NCI-H2029 (cell line): ENCODE measurements at places on chromosomes 6 and 20.

GRCh38 chr6:45966797-45967196 lies 48.9 kb downstream of the CLIC5 start:
- no peak for DNase-seq

- DNase-seq: no peak
These were observed 149.6 kb downstream of the LINC00237 start for GRCh38 chr20:20956513-20956931.

DNA sequence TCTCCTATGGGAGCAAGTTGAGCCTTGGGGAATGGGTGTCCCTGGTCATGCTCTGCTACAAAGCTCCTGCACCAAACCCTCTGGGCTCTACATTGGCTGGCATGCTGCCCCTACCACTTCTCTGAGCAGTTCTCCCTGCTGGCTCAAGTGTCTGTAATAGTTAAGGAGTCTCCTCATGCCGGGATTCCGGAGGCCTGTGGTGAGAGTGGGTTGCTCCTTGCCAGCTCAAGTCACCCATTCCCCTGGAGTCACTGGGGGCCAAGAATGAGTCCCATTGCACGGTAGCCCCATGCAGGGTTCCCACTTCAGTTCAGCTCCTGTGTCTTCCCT lies 173.9 kb downstream of the PRDM13 start:
- no peak for DNase-seq

- DNase-seq: no peak
These were observed 7.9 kb upstream of the GMNN start for GRCh38 chr6:24766680-24767462.

GRCh38 chr6:136508725-136509392 lies 41.4 kb downstream of the MAP7 start:
- no peak for DNase-seq

DNA sequence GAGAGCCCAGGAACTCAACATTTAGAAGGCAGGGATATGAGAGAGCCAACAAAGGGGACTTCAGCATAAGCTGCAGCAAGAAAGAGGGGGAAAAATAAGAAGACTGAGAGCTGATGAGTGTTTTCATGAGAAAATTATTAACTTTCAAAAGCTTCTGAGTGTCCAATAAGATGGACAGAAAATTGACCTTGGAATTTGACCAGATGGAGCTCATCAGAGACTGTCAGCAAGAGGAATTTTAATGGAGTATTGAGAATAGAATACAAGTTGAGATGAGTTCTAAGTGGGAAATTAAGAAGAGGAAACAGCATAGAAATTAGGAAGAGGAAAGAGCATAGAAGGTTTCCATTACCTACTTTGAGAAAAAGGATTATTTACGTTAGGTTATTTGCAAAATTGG lies 428.2 kb downstream of the LMBRD1 start:
- no peak for DNase-seq

GRCh38 chr6:159832946-159833345 lies 32.9 kb downstream of the PNLDC1 start:
- no peak for DNase-seq

DNA sequence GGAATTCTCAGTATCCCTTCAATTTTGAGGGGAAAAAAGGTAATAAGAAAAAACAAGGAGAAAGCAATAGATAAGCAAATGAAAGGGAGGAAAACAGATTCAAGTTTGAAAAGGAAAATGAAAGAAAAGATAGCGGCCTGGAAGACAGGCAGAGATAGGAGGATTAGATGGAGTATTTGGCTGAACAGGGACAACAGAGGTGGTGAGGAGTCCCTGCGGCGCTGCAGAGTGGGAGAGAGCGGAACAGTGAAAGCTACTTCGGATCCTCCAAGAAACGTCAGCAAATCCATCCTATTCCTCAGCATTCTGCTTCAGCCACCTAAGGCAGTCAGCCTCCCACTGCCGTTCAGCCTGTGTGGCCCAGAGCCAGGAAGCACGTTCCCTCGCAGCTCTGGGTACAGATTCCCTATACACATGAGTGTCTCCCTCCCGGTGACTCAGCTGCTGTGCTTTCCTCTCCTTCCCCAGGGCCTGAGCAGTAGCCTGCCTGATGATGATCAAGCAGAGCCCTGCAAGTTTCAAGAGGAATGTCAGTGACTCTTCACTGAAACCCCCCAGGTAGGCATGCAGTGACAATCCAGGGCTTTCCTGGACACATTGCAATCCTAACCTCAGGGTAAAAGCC lies 43.4 kb upstream of the CDYL start:
- peak; percentile 54 for DNase-seq

DNA sequence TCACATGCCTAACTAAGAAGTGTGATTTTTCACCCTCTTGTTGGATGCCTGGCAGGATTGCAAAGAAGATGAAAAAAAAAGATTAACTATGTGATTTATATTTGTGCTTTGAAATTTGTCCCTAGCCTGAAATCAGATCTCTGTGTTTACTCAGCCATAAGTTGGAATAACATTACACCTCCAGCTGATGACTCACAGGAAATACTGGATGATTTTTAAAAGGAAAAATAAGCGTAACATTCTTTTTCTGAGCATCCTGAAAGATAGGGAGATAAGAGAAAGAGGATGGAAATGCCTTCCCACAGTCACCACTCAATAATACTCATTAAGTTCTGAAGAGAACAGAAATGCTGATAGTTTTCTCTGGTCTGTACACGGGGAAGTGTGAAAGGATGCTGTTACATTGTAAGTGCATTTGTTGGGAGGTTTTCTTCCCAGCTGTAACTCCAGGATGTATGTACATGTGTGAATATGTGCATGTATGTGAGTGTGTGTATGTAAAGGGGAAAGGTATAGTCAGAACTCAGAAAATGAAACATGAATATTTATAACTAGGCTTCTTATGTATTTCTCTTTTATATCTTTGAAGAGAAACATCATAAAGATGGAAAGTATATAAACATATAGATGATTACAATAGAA lies 37.4 kb upstream of the RIPPLY2 start:
- no peak for DNase-seq

GRCh38 chr20:11845340-11845739 lies 72.4 kb upstream of the BTBD3 start:
- no peak for DNase-seq

GRCh38 chr6:57182017-57182432 lies 9.9 kb downstream of the BAG2 start:
- no peak for DNase-seq

DNA sequence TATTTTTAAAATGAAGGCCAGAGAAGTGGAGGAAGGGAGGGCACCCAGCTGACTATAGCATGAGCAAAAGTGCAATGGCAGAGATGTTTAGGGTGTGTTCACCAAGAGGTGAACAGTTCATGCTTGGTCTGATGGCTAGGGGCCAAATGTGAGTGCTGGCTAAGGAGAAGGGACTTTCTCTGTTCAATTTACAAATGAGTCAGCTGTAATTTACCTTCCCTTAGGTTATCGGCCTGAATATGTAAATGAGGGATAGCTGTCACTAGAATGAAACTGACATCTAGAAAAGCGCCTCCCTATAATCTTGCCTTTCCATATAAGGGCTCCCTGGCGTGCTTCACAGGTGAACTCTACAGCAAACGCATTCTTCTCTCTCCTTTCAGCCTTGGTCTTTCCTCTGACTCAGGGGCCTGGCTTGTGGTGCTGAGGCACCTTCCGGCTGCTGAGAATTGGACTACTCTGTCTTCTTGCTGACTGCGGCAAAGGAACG lies 114.7 kb upstream of the BACH2 start:
- no peak for DNase-seq

DNA sequence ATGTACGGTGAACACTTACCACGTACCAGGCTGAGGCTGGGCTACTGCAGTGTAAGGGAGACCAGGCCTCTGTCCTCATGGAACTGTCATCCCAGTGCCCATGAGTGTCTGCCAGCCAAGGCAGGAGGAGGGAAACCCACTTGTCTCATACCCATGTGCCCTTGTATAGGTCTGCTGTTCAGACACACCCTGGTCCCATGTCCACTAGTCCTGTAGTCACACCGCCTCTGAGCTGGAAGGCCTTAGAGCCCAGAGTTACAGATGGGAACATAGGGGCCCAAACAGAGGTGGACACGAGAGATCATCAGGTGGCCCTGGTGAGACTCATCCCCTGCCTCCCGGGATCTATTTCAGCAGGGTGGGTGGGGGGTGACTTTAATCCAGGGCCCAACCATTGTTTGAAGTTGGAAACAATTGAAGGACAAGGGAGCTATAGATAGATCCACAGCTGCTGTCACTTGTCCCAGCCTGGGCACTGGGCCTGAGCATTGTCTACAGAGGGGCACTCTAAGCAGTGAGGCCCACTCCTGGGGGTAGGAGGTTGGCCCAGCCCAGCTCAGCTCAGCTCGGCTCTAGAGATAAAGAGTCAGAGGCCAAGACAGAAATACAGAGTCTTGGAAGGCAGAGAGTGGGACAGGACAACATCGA lies 14.6 kb downstream of the MYH7B start:
- DNase-seq: no peak

DNA sequence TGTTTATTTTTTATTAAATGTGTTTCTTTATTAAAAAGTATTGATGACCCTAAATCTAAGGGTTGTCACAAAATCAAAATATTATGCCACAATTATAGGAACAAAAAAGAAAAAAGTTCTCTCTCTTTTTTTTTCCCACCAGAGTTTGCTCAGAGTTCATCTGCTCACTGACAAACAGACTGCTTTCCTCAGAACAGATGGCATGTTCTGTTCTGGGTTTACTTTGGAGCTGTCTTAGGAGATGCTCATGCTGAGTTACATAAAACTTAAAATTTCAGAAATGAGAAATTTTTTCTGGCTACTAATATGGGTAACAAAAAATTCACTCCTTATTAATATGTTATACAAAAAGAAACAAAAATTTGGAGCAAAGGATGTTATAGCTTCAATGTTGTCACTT lies 30.3 kb downstream of the STK38 start:
- no peak for DNase-seq

DNA sequence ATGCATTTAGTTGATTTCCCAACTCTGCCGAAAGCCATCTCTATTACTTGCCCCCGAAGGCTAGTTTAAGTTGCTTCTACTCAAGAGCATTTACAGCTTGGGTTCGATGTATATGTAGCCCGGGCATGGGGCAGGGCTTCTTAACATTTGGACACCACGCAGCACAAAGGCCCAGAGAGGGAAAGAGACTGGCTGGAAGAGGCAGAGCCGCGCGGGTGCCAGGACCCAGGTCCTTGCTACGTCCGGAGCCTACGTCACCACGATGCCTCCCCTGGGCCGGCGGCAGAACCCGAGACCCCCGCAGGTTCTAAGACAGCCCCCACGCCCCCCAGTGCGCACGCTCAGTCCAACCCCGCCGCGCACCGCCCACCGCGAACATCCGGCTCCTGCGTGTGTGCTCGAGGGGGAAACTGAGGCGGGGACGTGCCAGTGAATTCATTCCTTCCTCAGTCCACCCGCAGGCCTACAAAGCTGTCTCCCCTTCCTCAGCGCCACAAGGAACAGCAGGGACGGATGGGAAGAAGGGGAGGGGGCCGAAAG lies 367 bp upstream of the PCIF1 start:
- DNase-seq: peak; percentile 47

DNA sequence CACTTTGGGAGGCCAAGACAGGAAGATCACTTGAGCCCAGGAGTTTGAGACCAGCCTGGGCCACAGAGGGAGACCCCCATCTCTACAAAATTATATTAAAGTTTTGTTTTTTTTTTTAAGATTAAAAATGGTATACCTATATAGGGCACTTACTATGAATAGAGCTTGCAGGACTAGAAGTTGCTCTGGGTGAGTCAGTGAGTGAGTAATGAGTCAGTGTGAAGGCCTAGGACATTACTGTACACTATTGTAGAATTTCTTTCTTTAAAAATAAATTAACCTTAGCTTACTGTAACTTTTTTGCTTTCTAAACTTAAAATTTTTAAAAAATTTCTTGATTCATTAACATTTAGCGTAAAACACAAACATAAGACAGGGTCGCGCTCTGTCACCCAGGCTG lies 29.7 kb downstream of the STK35 start:
- no peak for DNase-seq

GRCh38 chr6:26251354-26252076 lies 113.5 kb upstream of the BTN3A2 start:
- DNase-seq: peak; percentile 90

GRCh38 chr6:88619951-88620350 lies 343.5 kb downstream of the RNGTT start:
- DNase-seq: no peak

- DNase-seq: no peak
These were observed 18.9 kb upstream of the HLA-DOA start for GRCh38 chr6:33028220-33028849.

GRCh38 chr6:125377621-125378020 lies 75.9 kb upstream of the HDDC2 start:
- DNase-seq: no peak

GRCh38 chr6:62775427-62776022 lies 435.7 kb upstream of the FKBP1C start:
- DNase-seq: no peak

- no peak for DNase-seq
These were observed 391.8 kb downstream of the CDC5L start for GRCh38 chr6:44779130-44779826.

DNA sequence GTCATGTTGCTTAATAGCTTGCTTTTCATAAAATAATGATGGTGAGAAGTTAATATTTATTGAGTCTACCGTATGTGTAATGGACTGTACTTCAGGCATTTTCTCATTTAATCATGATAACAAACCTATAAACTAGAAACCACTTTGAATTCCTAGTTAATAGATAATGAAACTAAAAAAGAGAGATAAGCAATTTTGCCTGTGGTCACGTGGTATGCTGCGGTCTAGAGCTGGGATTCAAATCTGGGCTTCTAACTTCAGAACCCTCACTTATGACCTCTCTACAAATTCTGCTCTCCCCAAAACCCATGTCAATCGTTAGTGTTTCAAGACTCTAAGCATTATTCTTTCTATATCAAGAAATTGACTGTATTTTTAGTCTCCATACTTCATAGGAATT lies 700.7 kb downstream of the PRKN start:
- no peak for DNase-seq

DNA sequence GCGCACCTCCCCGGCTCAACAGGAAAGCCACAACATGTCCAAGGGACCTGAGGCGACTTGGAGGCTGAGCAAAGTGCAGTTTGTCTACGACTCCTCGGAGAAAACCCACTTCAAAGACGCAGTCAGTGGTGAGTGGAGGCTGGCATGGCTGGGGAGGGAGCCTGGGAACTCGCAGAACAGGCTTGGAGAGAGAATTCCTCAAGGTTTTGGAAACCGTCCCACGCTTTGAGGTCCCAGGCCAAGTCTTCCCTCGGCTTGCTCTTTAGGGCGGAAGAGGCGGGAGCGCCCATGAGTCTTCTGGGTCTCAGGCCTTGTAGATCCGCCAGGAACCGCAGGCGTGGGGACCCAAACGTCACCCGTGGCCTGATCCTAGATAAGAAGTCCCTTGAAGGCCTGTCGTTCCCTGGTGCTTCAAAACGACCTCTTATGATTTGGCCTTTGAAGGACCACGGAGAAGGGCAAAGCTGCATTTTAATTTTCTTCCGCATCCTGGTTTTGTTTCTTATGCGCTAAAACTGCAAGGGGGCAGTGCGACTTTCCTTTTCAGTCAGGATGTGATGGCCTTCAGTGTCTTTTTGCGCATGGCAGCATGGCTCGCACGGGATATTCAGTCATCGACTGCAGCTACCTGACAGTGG lies 2.0 kb downstream of the LAMP5 start:
- DNase-seq: no peak
